ENCODE measurements at places on chromosomes 4 and X.
A peak's percentile ranks its signal among the peaks of the same experiment; 100 is the strongest.

DNA sequence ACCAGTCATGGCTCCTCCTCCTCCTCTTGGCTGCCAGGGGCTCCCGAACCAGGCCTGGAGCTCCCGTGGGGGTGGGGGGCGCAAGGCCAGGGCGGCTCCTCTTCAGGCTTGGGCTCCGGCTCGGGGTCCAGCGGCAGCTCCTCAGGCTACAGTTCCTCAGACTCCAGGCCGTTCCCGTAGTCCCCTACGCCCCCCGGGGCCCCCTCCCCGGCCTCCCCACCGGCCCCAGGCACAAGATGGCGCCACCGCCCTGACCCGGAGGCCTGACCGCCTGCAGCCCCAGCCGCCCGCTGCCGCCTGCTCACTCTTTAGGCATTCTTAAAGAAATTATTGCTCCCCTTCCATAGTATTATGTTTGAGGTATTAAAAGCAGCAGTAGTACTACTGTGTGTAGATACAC lies 54.5 kb downstream of the TAF1 start:
- DNase-seq: no peak

DNA sequence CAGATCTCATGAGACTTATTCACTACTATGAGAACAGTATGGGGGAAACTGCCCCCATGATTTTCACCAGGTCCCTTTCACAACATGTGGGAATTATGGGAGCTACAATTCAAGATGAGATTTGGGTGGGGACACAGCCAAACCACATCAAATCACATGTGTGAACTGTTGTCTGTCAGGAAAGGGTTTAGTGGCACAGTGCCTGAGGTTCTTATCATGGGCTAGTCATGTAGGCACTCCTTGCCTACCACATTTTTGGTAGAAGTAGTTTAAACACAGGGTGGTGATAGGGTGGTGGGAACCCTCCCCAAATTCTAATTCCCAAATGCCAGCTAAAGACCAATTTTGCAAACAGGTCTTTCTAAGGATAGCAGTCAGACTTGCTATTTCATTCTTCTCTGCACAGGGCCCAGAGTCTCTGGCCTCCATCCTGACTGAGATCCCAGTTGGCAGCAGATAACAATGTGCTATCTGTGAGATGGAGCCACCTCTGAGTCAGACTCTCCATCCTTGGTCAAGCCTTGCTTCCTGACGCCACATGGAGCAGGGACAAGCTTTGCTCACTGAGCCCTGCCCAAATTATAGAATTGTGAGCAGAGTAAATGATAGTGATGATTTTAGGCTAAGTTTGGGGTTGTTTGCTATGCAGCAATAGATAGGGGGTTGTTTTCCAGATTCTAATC lies 33.5 kb upstream of the SETD7 start:
- DNase-seq: no peak

GRCh38 chr4:102219129-102219528 lies 126.2 kb downstream of the SLC39A8 start:
- DNase-seq: no peak

- DNase-seq: peak; percentile 22
Observed at GRCh38 chr4:94127707-94128328, 79.8 kb upstream of the SMARCAD1 start.

- DNase-seq: no peak
Observed at GRCh38 chr4:6058531-6059374, 40.5 kb upstream of the C4orf50 start.

DNA sequence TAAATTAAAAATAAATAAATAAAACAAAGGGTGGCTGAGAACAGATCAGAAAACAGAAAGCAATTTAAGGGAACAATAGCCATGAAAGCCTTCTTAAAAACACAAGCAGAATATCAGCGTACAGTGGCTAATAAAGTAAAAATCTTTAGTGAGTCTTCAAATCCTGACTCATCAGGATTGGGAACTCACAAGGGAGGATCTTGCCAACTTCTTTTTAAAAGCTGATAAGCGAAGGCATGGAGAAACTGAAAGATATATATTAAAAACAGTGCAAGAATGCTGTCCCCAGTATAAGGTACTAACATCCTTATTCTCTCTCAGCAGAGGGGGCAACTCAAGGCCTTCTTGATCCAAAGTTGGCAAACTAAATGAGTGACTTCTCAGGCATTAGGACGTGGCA lies 180.1 kb downstream of the DHX15 start:
- DNase-seq: no peak

- no peak for DNase-seq
Observed at GRCh38 chr4:113976741-113977525, 2.5 kb downstream of the ARSJ start.

DNA sequence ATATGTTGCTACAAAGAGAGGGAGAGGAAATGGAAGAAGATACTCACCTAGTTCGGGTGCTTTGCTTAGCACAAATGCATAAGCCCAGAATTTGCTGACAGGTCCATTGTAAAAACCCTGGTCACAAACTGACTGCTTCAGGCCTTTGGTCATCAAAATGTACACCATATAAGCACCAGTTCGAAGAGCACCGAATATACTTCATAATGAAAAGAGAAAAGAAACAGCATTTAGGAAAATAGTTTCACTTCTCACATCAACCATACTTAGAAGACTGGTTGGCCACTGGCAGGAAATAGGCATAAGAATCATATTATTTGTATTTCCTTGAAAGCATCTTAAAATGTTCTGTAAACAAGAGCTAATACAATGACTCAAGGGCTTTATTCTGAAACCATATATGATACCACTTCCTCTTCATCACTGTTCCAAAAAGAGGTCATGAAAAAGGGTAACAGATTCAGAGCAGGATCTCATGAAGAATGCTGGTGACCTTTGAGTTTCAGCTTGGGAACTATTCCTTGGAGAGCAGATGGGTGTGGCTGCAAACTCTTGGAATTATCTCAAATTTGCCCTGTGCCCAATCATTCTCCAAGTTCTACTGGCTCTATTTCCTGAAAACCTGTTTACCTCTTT lies 138.7 kb downstream of the ELOVL6 start:
- DNase-seq: no peak

DNA sequence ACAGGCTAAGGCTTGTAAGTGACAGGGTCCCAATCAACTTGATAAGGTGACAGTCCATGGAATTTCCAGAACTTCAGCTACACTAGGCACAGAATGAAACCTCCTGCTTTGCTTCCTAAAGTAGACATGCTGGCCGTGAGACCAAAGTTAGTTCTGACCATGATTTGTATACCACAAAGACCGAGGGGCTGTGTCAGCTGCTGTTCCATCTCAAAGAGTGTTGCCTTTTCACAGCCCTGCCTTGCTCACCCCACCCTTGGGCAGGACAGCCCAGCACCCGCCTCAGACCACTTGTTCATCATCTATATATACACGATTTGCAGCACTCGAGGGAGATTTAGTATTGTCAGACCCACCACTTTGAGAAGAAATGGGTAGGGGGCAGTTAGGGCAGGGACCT lies 5.3 kb downstream of the IDS start:
- DNase-seq: no peak

DNA sequence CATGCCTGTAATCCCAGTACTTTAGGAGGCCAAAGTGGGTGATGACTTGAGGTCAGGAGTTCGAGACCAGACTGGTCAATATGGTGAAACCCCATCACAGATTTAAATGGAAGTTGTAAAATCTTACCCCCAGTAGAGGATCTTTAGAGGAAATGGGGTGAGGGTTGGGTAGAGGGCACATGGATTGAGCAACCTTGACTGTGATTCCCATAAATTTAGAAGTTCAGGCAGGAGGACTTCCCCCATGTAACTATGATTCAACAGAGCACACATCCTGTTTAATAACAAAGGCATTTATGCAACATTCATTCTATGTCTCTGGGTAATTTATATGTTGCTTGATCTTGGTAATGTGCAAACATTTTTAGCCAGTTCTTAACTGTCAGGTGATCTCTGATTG lies 143.1 kb downstream of the RBM47 start:
- DNase-seq: no peak

- DNase-seq: no peak
Observed at GRCh38 chr4:113637363-113637762, 124.2 kb downstream of the CAMK2D start.

DNA sequence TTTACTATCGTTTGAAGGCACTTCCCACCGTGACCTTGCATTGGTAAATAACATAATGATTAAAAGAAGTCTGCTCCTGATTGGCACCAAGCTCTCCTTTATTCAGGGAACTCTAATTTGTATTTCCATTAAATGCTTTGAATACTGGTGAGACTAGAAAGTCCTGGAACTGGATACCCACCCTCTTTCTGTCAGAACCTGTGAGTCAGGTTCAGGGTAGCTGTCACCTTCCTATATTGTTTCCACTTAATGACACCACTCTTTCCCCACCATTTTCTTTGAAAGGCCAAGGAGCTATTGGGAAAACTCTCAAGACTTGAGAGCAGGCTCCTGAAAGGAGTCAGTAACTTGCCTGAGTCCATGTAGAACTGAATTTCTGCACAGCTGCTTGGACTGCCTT lies 55.9 kb upstream of the RASSF6 start:
- DNase-seq: no peak

DNA sequence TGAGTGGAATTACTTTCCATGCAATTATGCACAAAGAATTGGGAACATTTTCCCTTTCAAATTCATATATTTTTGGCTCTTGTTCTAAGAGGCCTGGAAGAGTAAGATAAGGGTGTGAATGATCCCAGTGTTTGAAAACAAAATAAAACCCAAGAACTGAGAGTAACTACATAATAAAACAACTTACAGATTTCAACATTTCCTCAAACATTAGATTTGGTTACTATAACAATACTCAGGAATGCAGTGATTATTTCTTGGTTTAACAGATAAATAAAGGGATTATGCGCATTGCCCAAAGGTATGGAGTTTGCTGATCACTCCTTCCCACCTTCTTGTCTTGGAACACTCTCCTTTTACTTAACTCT lies 292.5 kb downstream of the CAMK2D start:
- no peak for DNase-seq

GRCh38 chr4:83574247-83574646 lies 38.3 kb downstream of the GPAT3 start:
- no peak for DNase-seq

GRCh38 chrX:107508925-107509324 lies 59.5 kb downstream of the FRMPD3 start:
- DNase-seq: no peak

- DNase-seq: no peak
Observed at GRCh38 chr4:186999686-187000085, 276.0 kb upstream of the FAT1 start.

- DNase-seq: no peak
Observed at GRCh38 chr4:88841635-88842034, 144.0 kb upstream of the NAP1L5 start.

- DNase-seq: no peak
Observed at GRCh38 chr4:170743633-170744032, 653.9 kb upstream of the AADAT start.

GRCh38 chr4:93299118-93299517 lies 529.4 kb upstream of the ATOH1 start:
- DNase-seq: no peak

DNA sequence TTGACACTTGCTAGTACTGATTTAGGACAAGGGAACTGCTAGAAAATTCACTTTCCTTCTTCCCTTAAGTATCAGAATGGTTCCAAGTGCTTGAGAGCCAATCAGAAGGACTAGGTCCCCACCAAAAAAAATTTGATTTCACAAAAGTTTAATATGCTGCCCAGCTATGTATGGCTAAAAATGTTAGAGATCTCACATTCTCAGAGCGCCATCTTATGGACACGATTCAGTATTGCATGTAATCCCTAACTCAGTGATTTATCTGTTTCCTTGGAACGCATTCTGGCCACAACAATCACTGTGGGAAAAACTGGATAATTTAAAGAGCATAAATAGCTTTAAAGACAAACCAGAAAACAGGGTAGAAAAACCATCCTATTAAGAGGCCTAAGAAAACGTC lies 255.1 kb upstream of the GPC4 start:
- DNase-seq: peak; percentile 36

- peak; percentile 29 for DNase-seq
Observed at GRCh38 chr4:41095973-41096372, 118.4 kb downstream of the APBB2 start.

DNA sequence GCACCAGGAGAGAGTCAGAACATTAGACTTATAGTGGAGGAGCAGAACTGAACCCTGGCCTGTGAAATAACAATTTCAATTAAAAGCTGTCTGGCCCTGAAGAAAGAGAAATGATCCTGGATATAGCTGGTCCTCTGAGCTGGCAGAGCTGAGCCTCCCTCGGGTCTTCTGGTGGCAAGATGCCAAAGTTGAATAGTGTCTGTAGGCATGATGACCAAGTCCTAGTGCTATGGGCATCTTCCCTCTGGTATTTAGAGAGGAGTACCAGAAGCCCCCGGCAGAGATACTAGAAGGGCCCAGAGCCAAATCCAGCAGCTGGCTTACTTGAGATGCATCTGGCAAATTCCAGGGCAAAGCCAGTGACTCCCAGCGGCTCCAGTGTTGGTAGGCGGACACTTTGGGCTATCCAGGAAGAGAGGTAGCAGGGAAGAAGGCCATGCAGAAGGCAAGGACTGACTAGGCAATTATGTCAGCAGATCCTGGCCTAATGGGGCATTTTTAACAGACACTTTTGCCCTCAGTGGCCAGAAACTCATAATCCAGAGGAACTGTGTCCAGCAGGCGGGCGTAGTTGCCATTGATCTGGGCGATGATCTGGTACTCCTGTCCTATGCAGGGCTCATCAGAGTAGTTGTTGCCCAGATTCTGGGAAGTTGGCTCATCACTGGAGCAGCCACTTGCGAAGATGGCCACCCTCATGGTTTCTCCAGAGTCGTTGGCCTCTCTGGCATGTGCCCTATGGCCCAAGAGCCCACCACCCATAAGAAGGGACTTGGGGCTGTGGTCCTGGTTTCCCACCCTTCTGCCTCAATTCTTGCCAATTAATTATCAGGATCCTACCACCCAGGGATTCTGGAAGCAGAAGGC lies 17.9 kb downstream of the VSIG4 start:
- DNase-seq: no peak
